ENCODE measurements at places on chromosomes 5 and 9.

DNA sequence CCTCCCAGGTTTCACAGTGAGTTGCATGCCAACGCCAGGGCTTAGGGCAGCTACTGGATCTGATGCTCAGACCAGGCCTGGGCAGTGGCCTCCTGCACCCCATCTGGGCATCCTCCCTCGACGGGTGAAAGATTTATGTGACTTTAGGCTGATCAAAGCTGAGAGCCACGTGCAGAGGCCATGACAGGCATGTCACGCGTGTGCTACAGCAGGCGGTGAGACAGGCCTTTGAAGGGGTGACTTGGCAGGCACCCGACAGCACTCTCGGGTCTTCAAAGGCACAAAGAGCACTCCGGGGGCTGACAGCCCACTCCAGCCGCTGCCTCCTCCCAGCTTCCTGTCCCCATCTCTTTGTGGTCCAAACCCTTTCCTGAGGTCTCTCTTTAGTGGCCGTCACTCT lies 66.2 kb downstream of the NTNG2 start:
- DNase-seq: no peak

DNA sequence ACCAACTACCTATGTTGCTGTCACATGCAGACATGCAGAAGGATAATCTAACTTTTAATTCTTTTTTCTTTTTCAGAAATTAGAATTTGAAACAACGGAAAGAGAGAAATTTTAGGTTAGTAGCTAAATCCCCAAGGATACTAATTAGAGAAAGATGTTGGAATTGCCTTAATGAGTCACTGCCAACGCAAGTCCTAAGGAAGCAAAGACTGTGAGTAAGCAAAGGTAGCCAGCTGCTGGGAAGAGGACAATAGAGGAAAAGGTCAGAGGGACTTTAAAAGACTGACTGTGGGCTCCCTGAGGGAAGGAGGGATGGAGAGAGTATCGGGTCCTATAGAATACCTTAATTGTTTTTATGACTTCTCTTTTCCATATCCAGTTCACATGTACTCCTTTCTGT lies 461.9 kb upstream of the PAPPA start:
- no peak for DNase-seq

DNA sequence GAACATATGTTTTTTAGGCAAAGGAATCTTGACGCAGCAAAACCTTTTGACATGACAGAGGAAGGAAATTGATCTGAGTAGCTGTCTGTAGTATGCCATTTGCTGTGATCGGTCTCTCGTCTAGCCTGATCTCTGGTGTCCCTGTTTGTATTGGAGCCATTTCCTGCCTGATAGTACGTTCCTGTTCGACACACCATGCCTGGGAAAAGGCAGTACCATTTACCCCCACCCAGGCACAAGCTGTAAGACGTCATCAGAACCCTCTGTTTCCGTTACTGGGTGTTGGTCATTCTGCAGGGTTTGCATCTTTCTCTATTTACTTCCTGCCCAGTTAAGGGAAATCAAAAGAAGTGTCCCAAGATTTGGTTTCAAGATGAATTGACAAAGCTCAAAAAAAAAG lies 129.7 kb downstream of the CEMIP2 start:
- no peak for DNase-seq

GRCh38 chr9:76799473-76799872 lies 35.2 kb downstream of the PCA3 start:
- no peak for DNase-seq

DNA sequence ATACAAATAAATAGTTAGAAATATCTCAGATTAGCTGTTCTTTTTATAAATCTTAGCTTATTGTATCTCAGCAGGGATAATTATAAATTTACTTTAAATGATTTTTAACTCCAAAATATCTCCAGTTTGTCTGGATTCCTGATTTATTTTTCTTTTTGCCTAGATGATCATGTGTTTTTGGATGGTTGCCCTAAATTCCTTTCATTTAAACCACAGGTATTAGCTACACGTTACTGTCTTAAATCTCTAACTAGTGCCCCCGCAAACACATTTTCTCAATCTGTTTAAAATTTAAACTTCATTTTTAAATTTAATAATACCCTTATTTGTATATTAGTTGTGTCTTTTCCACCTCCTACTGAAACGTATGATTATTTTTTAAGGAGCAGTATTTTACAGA lies 5.6 kb downstream of the FER start:
- DNase-seq: no peak
